ENCODE measurements at places on chromosomes 4 and X. TPM values are rescaled to one million over a fixed set of nuclear protein-coding genes. Genes with fewer than 3 reads are reported as not detected.

- no peak for DNase-seq
Observed at GRCh38 chr4:95263391-95263790, 285.4 kb downstream of the UNC5C start.

- DNase-seq, result no peak
Observed at GRCh38 chr4:159146488-159146887, 43.6 kb downstream of the RAPGEF2 start.

The MTMR8 gene
- total RNA-seq, result not detected

DNA sequence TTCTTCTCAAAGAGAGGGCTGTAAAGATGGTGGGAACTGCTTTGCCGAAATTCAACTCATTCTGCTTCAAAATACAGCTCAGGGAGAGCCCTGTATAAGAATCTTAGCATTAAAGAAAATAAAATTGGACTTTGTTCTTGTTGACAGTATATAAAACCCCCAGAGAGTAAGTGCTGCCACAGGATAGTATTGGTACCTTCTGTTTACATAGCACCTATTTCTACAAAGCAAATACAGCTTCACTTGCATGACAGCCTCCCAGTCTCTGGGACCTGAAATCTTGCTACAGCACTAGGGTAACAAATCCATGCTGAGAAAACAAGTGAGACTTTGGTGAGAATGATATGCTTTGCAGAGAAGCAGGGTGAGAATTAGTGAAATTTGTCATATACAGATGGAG lies 428.6 kb downstream of the ADGRL3 start:
- DNase-seq, result no peak

The AREG gene
- not detected for total RNA-seq

The NPY2R gene
- not detected for total RNA-seq

GRCh38 chr4:79747252-79747651 lies 325.8 kb downstream of the ANTXR2 start:
- DNase-seq, result no peak

The TMSB15C gene
- total RNA-seq, result 3.4 TPM

The STOX2 gene
- 0.53 TPM for total RNA-seq

The MAGED4 gene
- 1.8 TPM for total RNA-seq

The SPANXD gene
- not detected for total RNA-seq

GRCh38 chrX:119481323-119481801 lies 13.1 kb downstream of the SLC25A5 start:
- no peak for DNase-seq

DNA sequence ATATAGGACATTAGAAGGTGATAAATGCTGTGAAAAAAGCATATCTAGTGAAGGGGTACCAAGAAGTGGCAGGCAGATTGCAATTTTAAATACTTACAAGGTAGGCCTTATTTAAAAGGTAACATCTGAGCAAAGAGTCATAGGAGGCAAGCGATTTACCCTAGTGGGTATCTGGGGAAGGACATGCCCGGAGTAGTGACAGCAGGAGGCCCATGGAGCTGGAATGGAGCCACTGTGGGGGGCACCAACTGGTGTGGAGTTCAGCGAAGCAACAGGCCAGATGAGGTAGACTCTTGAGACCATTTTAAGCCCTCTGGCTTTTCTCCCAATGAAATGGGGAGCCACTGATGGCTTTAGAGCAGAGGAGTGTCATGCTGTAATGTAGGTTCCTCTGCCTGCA lies 37.3 kb downstream of the SEC24D start:
- DNase-seq, result no peak

GRCh38 chr4:112094330-112094729 lies 50.9 kb upstream of the FAM241A start:
- DNase-seq, result no peak

The FATE1 gene
- total RNA-seq, result not detected

DNA sequence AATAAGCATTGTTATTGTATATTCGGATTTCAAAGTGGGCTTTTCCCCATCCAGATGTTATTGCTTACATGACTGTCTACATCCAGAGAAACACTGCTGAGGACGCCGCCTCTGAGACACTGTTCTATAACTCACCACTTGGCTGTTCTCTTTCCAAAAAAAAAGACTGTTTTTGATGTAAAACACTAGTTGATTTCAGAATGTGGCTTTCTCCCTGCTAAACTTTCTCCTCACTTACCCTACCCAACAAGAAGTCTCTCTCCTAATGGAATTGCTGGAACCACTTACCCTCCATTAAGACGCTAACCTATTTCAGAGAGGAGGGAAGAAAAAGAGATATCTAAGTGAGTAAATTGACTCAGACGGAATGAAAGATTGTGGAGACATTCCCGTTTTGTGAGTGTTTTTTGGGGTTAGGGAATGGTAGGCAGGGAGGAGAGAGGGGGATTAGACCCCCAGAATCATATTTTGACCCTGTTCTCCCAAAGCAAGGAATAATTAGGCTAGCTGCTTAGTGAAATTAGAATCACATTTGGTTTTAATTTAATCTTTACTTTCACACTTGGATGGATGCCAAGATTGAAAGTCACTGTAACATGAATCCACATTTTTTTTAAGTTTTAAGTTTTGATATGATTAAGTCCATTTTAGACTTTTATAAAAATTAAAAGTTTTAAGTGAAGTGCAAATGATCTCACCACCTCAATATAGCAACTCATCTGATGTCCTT lies 174.9 kb downstream of the CHIC2 start:
- no peak for DNase-seq

GRCh38 chrX:54530357-54530900 lies 410 bp downstream of the GNL3L start:
- DNase-seq, result no peak

DNA sequence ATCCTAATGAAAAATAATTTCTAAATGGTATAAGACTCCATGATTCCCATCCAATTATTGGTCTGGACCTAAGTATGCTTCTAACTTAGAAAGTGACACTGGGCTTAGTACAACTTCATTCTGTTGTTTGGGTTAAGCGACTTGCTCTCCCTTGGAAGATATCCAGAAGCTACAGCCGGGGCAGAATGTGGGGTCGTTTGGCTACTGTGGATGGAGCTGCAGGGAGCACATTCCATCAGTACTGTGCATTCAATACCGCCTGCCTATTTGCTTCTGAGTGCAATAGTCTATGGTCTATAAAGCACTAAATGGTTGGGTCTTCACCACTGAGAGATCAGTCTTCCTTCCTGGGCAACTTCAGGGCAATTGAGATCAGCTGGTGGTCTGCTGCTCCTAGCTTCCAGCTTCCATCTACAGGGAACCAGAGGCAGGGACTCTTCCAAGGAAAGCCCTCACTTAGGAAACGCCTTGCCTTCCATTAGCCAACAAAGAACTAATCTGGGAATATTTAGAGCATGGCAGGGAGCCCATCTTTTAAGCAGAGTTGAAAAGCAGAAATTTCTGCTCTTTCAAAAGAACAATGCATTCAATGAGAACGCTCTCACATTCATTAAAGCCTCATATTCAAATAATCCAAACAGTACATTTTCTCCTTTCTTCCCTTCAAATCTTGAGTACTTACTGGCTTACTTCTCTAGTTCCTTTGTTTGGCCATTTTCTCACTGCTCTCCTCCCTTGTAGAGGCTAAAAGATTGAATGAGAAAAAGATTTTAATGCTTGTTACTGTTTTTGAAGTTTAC lies 1049.9 kb upstream of the TENM3 start:
- no peak for DNase-seq

DNA sequence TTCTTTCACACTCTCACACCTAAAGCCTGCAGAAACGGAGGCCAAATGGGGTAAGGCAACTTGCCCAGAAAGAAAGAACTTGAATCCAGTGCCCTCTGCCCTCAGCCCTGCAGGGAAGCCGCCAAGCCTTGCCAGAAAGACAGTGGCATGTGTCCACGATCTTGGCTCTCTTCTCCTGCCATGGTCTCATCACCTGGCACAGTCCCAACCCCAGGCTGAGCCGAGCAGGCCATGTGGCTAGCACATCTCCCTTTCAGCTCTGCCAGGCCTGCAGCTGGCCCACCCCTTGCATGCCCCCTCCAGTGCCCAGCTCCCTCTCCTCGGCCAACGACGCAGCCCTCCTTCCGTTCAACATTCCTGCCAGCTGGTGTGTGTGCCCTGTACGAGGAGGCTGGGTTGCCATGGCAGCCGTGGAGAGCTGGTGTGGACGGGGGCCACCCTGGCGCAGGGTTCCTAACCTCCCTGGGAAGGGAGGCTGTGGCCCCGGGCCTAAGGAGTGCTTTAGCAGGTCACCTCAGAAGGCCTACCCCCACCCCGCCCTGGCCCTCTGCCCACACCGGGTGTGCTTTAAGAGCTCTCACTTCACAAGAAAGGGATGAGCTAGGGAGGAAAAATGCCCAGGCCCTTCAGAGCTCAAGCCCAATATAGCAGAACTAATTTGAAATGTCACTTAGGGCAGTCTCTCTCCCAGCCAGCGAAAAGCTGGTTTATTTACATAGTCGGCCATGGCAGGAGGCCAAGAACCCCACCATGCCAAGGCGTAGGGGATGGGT lies 73.0 kb upstream of the PJA1 start:
- peak; percentile 23 for DNase-seq
